Right cardiac atrium (tissue), 5 donors: ENCODE measurements at places on chromosomes 6 and 20. TPM values are rescaled to one million over a fixed set of nuclear protein-coding genes. Genes with fewer than 3 reads are reported as not detected.

The CDYL gene
- 36.1 TPM for total RNA-seq

The PCED1A gene
- total RNA-seq: 17.2 TPM

The BEND6 gene
- 1.1 TPM for total RNA-seq

The PCMT1 gene
- 107 TPM for total RNA-seq

The DBNDD2 gene
- total RNA-seq: 208 TPM

The ERVFRD-1 gene
- total RNA-seq: not detected

GRCh38 chr6:110158479-110158878 lies 21.0 kb downstream of the WASF1 start:
- DNase-seq: no peak

DNA sequence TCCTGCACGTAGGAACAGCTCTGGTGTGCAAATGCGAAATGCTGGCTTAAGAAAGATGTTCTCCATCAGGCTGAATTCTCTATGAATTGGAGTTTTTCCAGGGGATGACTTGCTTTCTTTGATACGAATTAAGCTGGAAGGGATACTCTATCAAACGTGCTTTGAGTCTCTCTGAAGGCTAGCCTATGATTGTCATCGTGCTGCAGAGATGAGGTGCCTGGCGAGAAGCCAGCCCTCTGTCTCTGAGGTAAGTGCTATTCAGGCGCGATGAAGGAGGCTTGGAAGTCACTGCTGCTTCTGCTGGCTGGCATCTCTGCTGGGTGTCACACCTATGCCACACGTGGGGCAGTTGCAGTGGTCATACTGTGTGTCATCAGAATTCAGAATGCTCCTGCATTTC lies 223.7 kb downstream of the TAF4 start:
- DNase-seq: peak; percentile 32
